T-helper 17 cell (primary cell): ENCODE measurements at places on chromosomes 16 and 17. TPM values are rescaled to one million over a fixed set of nuclear protein-coding genes. Genes with fewer than 3 reads are reported as not detected.

Gene UBE2O
- 38.9 TPM for total RNA-seq

Gene CCL17
- total RNA-seq: not detected

Gene TBC1D3E
- not detected for total RNA-seq

Gene GHDC
- 13.5 TPM for total RNA-seq

Gene KRT15
- total RNA-seq: not detected

Gene PGS1
- total RNA-seq: 54.9 TPM

Gene CACNA1G
- total RNA-seq: 0.05 TPM

Gene C17orf50
- not detected for total RNA-seq

Gene ST6GALNAC1
- 8.4 TPM for total RNA-seq

Gene HEATR3
- total RNA-seq: 10.9 TPM

Gene NATD1
- 4.9 TPM for total RNA-seq

Gene ABCC6
- total RNA-seq: not detected

Gene CAVIN1
- 0.90 TPM for total RNA-seq

Gene ZNF423
- total RNA-seq: not detected

Gene C1QL1
- not detected for total RNA-seq

Gene NUDT21
- 92.2 TPM for total RNA-seq

Gene MAF
- 130 TPM for total RNA-seq

Gene GPRC5B
- total RNA-seq: 2.5 TPM
